ENCODE measurements at places on chromosomes 4 and X. TPM values are rescaled to one million over a fixed set of nuclear protein-coding genes. Genes with fewer than 3 reads are reported as not detected.

LINC00632 gene
- total RNA-seq, result not detected

DAPP1 gene
- total RNA-seq, result 71.9 TPM

SULT1B1 gene
- not detected for total RNA-seq

TASL gene
- total RNA-seq, result not detected

APELA gene
- not detected for total RNA-seq

MPC1L gene
- not detected for total RNA-seq

CCSER1 gene
- total RNA-seq, result not detected

FAM120C gene
- total RNA-seq, result 29.0 TPM

BRCC3 gene
- total RNA-seq, result 25.8 TPM

HSFX4 gene
- total RNA-seq, result not detected

NIPAL1 gene
- total RNA-seq, result 1.9 TPM

RGN gene
- not detected for total RNA-seq

SH3TC1 gene
- 27.3 TPM for total RNA-seq

FOXR2 gene
- not detected for total RNA-seq

CYLC1 gene
- total RNA-seq, result not detected

MID2 gene
- total RNA-seq, result not detected

SPANXN3 gene
- total RNA-seq, result not detected

CEP135 gene
- total RNA-seq, result 41.4 TPM

SUPT20HL1 gene
- not detected for total RNA-seq

ODAPH gene
- total RNA-seq, result not detected

DCAF12L2 gene
- not detected for total RNA-seq

CHIC1 gene
- total RNA-seq, result 4.5 TPM

RUFY3 gene
- total RNA-seq, result 52.2 TPM

PWWP3B gene
- not detected for total RNA-seq

TSPAN5 gene
- total RNA-seq, result not detected

SPCS3 gene
- 253 TPM for total RNA-seq

CDKL2 gene
- total RNA-seq, result 0.15 TPM

CLCN4 gene
- 10.2 TPM for total RNA-seq

CT45A1 gene
- not detected for total RNA-seq

MFAP3L gene
- not detected for total RNA-seq

KLB gene
- not detected for total RNA-seq

GLOD5 gene
- not detected for total RNA-seq

SLC2A9 gene
- total RNA-seq, result not detected

ASB12 gene
- 0.51 TPM for total RNA-seq

ADH7 gene
- total RNA-seq, result not detected

USP51 gene
- 2.7 TPM for total RNA-seq

PRICKLE3 gene
- 11.0 TPM for total RNA-seq

RAB39B gene
- total RNA-seq, result 13.4 TPM

PAGE1 gene
- not detected for total RNA-seq

GPRASP3 gene
- total RNA-seq, result not detected

CXorf51B gene
- not detected for total RNA-seq

TMSB15C gene
- total RNA-seq, result 9.0 TPM

GNRHR gene
- total RNA-seq, result not detected

ZFP42 gene
- total RNA-seq, result not detected

NOX1 gene
- total RNA-seq, result not detected

CDS1 gene
- not detected for total RNA-seq

F9 gene
- total RNA-seq, result not detected

MAGEA1 gene
- total RNA-seq, result not detected

All from OCI-LY7 (cell line).